ENCODE measurements at places on chromosomes 4 and X. TPM values are rescaled to one million over a fixed set of nuclear protein-coding genes. Genes with fewer than 3 reads are reported as not detected.

The PDE6B gene
- total RNA-seq, result 0.41 TPM

The LEF1 gene
- total RNA-seq, result 3.2 TPM

The SLC2A9 gene
- total RNA-seq, result 6.7 TPM

The CXCL1 gene
- total RNA-seq, result 6.8 TPM

The MAGEA2B gene
- not detected for total RNA-seq

The IL1RAPL1 gene
- total RNA-seq, result 1.2 TPM

The TMSB15C gene
- 7.6 TPM for total RNA-seq

DNA sequence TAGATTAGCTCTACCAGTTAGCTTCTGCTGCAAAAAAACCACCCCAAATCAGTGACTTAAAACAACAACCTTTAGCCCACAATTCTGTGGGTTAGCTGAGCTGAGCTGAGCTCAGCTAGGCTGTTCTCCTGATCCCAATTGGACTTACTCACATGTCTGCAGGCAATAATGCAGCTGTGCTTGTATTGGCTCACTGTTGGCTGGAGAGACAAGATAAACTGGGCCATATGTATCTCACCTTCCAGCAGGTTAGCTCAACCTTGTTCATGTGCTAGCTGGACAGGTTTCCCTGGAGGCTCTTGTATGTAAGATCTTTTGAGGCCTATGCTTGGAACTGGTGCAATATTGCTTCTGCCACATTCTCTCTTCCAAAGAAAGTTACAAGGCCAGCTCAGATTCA, 261.5 kb upstream of the ADGRL3 start:
- DNase-seq, result no peak

DNA sequence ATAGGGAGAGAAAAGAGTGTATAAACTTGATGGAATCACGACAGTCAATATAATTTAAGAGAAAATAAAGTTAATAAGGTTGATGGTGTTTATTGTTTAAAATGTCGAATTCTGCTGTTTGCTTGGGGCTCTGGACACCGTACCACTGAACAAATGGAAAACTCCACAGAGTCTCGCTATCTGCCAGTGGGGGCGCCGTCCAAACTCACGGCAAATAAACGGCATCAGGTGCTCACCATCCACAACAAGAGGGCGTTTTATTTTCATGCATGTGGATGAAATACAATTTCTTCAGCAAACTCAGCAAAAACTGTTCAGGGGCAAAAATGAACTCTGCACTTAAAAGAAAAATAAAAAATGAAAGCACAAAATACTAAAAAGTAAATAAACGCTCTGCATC, 46.6 kb upstream of the FAM47C start:
- no peak for DNase-seq

- DNase-seq, result no peak
Measured at GRCh38 chr4:174215961-174216680, 67.3 kb downstream of the FBXO8 start.

DNA sequence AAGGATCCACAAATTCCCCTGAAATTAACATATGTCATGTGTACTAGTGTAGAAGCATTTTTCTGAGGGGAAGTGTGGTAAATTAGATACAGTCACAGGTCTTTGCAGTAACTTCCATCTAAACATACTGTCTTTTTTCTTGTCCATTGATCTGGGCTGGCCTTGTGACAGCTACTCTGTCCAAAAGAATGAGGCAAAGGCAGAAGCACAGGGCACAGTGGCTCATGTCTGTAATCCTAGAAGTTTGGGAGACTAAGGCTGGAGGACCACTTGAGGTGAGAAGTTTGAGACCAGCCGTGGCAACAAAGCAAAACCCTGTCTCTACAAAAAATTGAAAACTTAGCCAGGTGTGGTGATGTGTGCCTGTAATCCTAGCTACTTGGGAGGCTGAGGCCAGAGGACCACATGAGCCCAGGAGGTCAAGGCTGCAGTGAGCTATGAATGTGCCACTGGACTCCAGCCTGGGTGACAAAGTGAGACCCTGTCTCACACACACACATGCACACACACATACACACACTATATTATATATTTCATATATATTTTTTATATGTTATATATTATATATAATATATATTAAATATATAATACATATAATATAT, 47.6 kb downstream of the HAND2 start:
- DNase-seq, result no peak

- DNase-seq, result no peak
Measured at GRCh38 chr4:4501679-4502078, 40.2 kb downstream of the STX18 start.

DNA sequence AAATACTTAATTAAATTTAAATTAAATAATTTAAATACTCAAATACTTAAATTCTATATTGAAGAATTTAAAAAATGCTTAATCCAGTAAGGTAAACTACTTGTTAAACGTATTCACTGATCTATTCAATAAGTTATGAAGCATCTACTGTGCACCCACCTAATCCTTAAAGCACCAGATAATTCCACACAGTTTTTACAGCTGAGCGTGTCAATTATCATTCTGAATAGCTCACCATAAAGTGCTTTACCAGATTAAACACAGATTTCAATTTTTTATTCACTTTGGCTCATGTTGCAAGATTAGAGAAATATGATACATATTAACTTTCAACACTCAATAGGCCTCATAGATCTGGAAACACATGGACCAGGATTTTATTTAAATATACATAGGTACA, 79.2 kb upstream of the DDIT4L start:
- DNase-seq, result no peak

- DNase-seq, result no peak
Measured at GRCh38 chrX:71111141-71111843, at the start of gene IL2RG. IL2RG (minus strand) TSS chrX:71111577; CDS start chrX:71111539, 38 bp downstream.

DNA sequence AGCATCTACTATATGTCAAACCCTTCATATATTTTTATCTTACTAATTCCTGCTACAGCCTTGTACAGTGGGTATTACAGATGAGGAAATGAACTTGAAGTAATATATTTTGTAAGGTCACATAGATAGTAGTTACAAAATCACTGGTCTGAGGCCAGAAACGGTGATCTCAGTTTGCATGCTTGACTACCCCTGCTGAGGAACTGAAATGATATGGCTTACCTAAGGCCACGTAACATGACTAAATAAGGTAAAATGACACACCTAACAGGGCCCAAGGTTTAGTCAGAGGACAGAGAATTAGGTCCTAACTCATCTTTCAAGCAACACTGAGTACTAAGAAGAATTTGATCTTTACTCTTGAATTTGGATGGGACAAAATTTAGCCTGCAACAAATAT, 1.5 kb upstream of the COMMD8 start:
- no peak for DNase-seq

DNA sequence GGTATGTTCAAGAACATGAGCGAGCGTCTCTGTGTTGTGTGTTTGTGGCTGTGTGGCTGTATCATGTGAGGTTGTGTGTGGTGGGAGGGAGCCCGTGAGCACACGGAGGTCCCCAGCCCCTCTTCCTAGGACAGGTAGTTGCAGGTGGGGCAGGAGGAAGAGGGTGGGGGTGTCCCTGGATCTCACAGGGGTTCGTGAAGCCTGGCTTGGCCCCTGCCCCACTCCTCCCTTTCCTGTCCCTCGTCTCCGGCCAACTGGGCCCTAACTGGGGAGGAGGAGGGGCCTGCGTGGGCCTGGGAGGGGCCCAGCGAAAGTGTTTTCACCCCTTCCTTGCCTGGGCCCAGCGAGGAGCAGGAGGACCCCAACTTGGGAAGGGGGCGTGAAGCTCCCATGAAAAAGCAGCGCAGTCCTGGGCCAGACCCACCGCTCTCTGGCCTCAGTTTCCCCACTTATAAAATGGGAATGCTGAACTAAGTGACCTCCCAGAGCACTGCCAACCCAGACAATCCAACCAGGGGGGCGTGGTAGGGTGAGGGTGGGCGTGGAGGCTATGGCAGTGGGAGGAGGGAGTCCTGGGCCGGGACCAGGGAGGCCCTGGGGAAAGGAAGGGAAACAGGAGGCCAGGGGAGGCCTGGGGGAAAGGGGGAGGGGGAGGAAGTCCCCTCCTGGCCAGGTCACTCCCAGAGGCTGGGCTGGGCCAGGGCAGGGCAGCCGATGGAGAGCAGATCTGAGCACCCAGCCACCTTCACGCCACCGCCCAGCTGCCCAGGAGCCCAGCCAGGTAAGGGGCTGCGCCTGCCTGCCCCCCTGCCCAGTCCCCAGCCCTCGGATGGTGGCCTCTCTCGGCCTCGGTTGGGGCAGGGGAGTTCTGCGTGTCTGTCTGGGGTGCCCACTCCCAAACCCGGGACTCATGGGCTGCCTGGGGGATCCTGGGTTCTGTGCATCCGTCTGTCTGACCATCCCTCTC, at the start of gene AVPR2:
Gene AVPR2, plus strand, starts transcription at position 683 of the 967 bp plus-strand sequence. CDS start 473 bp downstream, outside the sequence.
- DNase-seq, result no peak

DNA sequence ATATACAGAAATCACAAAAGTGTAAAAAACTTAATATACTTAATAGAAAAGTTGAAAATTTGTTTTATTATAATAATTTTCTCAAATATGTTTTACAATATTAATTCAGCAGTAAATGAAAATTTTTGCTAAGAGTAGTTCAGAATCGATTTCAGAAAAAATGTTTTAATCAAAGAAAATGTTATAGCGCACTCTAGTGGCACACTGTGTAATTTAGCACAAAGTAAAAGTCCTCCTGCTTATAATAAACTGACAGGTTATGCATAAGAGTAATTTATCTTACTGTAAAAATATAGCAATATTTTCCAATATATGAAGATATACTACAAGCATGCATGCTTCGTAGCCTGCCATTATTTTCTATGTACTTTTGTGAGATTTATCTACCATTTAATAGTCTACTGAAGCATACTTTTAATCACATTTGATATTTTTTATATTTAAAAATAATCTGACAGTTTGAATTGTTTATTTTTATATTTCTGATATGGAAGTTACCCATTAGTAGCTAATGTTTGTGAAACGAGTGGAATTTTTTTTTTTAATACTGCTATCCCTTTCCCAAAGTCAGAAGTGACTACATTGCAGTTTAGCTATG, 217.9 kb upstream of the KLHL4 start:
- no peak for DNase-seq
